Effector CD8-positive, alpha-beta T cell (primary cell): ENCODE measurements at places on chromosomes 5 and 9.

GRCh38 chr5:21774801-21775200 lies 1078.3 kb downstream of the CDH12 start:
- DNase-seq, result no peak

GRCh38 chr9:72324974-72325373 lies 40.0 kb downstream of the ZFAND5 start:
- DNase-seq, result no peak

DNA sequence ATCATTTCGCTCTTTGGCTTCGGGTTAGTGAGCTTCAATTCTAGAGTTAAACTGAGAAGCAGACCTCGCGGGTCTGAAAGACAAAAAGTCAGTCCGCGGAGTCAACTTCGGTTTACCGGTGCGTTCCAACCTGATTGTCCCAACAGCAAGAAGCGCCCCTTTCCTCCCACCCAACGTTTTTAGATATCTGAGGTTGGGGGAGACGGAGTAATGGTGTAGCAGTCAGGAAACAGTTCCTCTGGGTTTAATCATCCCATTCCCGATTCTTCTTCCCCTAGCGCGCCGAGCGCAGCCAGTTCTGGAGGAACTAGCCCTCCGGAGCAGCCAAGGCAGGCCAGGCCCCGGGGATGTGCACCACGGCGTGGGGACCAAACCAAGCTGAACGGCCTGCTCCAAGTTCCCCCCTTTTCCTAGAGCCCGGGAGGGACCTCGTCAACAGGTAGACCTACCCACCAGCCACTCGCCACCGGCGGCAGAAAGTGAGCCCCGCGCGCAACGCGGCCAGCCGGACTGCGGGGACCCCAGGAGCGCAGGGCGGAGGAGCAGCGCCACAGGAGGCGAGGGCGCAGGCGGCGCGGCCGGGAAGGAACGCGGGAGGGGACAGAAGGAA lies 622 bp upstream of the ISL1 start:
- DNase-seq, result no peak

DNA sequence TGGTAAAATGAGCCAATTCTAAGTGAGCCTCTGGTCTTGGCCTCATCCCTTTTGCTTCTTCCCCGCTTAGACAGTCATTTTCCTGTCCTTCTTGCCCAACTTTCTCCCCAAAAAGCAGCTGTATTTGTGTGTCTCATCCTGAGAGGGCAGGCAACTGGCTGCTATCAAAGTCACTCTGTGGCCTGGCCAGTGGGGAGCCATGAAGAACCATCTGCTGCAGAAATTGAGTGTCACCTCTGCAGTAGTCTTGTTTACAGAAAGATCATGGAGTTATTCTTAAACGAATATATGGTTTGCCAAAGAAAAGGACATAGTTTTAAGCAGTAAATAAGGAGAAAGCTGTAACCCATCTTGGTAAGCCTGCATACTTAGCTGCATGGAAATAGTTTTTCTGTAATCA lies 233.6 kb upstream of the ELAVL2 start:
- no peak for DNase-seq

GRCh38 chr5:9951865-9952516 lies 297.7 kb downstream of the ATPSCKMT start:
- no peak for DNase-seq

- DNase-seq, result no peak
Measured at GRCh38 chr5:14752497-14753071, 88.1 kb downstream of the OTULIN start.

- no peak for DNase-seq
Measured at GRCh38 chr5:105146867-105147266, 1584.3 kb upstream of the NUDT12 start.

GRCh38 chr9:137045294-137046087 lies 486 bp downstream of the NPDC1 start:
- no peak for DNase-seq
